Activated CD8-positive, alpha-beta T cell treated with anti-CD3 and anti-CD28 coated beads, Interleukin-2, amount 10 ng/mL, durations not matched to agents 7 days and 5 days (primary cell): ENCODE measurements at places on chromosomes 13 and 19.

GRCh38 chr13:75550159-75550567 is 572 bp downstream of the UCHL3 start:
- peak; percentile 28 for DNase-seq

DNA sequence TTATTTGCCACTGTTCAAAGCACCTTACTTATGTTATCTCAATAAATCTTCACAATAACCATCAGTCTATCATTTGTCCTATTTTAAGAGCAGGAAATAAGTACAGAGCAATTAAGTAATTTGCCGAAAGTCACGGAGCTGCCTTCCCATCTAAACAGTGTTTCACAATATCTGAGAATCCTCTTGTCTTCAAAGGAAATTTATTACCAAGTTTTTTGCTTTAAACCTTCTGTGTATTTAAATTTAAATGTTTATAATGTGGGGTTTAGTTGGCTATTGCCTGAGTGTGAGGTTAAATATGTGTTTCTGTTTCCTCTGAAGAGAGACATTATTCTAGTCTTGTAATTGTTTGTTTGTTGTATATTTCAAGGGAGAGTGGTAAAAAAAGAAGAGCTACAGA is 633.1 kb downstream of the EFNB2 start:
- DNase-seq = no peak

DNA sequence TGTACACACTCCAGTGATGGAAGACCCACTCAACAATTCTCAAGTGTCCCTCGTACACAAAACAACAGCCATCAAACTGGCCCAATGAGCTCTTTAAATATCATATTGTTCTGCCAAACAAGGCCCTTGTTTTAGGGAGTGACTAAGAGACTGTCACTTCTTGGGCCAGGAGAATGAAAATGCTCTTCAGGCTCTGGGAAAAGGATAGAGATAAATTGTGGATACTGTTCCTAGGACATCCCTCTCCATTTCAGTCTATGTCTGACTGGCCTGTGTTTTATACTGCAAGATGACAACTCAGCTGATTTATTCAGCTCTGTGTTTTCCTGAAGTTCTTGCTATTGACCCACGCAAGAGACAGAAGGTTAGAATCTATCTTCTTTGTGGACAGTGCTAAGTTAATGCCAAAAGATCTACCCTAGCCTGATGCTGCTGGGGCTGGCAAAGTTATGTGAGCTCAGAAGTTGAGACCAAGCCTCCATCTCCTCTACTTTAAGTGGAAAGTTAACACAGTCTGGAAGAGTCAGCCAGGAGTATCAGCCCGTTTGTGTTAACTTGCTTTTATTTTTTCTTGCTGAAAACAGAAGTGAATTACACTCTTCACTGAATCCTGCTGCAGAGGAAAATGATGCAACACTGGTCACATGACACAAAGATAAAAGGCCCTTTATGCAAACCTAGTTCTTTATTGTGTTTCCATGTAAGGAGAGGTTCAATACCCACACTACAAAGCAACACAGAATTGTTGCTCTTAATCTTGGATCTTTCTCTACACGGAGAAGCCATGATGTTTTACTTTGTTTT is 14.6 kb downstream of the FRY start:
- no peak for DNase-seq

- DNase-seq = peak; percentile 58
Measured at GRCh38 chr19:35557539-35558399, 5.7 kb downstream of the ATP4A start.

- DNase-seq = no peak
Measured at GRCh38 chr13:114025714-114026431, 52.0 kb upstream of the C13orf46 start.

- DNase-seq = no peak
Measured at GRCh38 chr19:14035706-14036105, 4.1 kb downstream of the IL27RA start.

- no peak for DNase-seq
Measured at GRCh38 chr13:72127031-72127430, 260.0 kb upstream of the DACH1 start.

DNA sequence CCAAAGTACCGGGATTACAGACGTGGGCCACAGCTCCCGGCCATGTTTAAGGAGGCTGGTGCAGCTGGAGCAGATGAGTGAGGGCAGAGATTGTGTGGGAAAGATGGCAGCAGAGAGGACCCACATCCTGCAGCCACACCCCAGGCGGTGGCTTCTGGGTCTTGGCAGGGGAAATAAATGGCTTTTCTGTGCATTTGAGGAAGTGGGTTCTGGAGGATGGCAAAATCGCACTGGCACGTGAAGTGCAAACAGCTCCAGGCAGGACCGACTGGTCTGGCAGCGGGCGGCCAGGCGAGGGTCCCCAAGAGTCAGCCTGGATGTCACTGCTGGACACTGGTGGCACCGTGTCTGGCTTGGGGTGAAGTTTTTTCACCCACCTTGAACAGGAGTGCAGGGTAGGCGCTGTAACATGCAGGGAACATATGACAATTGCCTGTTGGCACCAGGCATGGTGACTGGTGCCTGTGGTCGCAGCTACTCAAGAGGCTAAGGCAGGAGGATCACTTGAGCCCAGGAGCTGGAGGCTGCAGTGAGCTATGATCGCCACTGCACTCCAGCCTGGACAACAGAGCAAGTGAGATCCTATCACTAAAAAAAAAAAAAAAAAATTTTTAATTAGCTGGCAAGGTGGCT is 8.4 kb downstream of the B3GNT3 start:
- DNase-seq = peak; percentile 69

- DNase-seq = peak; percentile 30
Measured at GRCh38 chr13:23743278-23744076, 145.7 kb downstream of the MIPEP start.

GRCh38 chr13:100837631-100838030 is 163.0 kb upstream of the TMTC4 start:
- no peak for DNase-seq

GRCh38 chr19:12872941-12873890 is 8.0 kb downstream of the DNASE2 start:
- DNase-seq = peak; percentile 76

GRCh38 chr13:62292714-62293480 is 877.2 kb upstream of the PCDH20 start:
- no peak for DNase-seq

DNA sequence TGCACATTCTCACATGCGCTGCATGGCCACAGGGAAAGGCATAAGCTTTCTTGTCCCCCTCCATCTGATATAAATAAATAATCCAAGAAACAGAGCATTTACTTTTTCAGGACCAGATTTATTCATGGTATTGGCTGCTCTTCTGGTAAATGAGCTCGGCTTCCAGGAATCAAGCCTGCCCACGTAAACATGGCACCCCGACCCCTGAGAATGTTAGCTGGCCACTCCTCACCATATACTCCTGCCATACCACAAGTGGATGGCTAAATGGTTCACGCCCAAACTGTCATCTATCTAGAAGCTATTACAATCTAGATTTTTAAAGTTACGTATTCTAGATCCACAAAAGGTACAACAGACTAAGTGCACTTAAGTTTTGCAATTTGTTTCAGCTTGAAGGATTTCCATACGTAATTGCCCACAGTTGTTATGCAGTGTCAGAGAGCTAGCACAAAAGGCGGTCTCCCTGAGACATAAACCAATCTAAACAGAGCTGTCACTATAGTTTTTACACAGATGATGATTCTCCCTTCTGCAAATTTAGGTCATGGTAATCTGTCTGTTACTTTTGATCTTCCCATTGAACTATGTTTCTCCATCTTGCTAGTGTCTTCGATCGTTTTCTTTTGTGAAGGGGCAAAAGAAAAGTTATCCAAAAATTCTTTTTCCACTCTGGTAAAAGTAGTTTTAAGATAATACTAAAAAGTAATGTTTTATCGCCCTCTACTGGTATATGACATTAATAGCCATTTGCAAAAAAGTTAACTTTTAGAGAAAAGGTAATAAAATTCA is 16.2 kb upstream of the FOXO1 start:
- DNase-seq = no peak

GRCh38 chr13:46181840-46182490 is at the start of gene LCP1:
Gene LCP1, minus strand, starts transcription at chr13:46182177. Its CDS starts 22,515 bp downstream, at chr13:46159662.
- peak; percentile 94 for DNase-seq

GRCh38 chr19:19106056-19106551 is 32.2 kb downstream of the TMEM161A start:
- no peak for DNase-seq

DNA sequence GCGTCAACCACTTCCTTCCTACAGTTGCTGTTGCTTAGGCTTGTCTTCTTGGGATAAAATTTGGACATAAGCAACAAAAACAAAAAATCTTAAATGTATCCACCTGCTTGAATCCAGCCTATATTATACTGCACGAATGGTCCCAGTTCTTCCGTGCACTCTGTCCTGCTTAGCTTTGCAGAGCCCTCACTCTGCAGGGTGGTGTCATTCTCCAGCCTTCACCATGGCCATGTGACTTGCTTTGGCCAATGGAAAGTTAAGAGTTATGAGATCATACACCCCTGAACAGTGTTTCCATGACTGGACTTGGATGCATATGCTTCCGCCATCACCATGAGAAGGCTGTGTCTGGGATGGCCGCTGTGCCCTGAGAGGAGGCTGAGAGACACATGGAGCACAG is 27.4 kb upstream of the SACS start:
- no peak for DNase-seq

DNA sequence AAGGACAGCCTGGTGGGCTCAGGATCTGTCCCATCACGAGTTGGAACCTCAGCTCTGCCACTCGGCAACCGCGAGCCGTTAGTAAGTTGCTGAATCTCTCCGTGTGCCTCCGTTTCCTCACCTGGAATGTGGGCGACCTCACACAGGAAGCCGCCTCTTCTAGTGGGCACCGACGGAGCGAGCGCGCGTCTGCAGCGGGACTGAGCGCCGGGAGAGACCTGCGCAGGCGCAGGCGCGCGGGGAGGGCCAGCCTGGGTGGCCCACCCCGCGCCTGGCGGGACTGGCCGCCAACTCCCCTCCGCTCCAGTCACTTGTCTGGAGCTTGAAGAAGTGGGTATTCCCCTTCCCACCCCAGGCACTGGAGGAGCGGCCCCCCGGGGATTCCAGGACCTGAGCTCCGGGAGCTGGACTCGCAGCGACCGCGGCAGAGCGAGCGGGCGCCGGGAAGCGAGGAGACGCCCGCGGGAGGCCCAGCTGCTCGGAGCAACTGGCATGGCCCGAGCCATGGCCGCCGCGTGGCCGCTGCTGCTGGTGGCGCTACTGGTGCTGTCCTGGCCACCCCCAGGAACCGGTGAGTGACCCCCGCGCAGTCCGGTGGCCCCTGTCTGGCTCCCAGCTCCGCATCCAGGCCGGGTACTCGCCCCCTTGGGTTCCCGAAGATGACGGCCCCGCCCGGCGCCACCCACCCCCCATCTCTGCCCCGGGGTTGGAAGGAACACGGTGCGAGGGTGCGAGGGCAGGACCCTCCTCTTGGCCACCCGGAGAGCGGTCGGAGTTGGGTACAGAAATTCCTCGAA is at the start of gene PVR:
Gene PVR, plus strand, starts transcription at position 306 of the 797 bp plus-strand sequence. Its CDS starts 187 bp downstream, at position 493.
- DNase-seq = peak; percentile 50

GRCh38 chr19:21482863-21483276 is 22.5 kb upstream of the ZNF429 start:
- DNase-seq = peak; percentile 68

DNA sequence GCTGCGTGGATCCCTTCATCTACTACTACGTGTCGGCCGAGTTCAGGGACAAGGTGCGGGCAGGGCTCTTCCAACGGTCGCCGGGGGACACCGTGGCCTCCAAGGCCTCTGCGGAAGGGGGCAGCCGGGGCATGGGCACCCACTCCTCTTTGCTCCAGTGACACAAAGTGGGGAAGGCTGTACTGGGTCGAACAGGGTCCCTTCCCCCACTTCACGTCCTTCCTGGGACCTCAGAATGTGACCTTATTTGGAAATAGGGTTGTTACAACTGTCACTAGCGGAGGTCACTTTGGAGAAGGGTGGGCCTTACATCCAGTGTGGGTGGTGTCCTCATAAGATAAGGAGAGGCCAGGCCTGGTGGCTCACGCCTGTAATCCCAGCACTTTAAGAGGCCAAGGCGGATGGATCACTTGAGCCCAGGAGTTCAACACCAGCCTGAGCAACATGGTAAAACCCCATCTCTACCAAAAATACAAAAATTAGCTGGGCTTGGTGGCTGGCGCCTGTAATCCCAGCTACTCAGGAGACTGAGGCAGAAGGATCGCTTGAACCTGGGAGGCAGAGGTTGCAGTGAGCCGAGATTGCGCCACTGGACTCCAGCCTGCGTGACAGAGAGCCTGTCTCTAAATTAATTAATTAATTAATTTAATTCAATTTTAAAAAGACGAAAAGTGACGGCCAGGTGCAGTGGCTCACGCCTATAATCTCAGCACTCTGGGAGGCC is 1.8 kb downstream of the F2RL3 start:
- DNase-seq = no peak

DNA sequence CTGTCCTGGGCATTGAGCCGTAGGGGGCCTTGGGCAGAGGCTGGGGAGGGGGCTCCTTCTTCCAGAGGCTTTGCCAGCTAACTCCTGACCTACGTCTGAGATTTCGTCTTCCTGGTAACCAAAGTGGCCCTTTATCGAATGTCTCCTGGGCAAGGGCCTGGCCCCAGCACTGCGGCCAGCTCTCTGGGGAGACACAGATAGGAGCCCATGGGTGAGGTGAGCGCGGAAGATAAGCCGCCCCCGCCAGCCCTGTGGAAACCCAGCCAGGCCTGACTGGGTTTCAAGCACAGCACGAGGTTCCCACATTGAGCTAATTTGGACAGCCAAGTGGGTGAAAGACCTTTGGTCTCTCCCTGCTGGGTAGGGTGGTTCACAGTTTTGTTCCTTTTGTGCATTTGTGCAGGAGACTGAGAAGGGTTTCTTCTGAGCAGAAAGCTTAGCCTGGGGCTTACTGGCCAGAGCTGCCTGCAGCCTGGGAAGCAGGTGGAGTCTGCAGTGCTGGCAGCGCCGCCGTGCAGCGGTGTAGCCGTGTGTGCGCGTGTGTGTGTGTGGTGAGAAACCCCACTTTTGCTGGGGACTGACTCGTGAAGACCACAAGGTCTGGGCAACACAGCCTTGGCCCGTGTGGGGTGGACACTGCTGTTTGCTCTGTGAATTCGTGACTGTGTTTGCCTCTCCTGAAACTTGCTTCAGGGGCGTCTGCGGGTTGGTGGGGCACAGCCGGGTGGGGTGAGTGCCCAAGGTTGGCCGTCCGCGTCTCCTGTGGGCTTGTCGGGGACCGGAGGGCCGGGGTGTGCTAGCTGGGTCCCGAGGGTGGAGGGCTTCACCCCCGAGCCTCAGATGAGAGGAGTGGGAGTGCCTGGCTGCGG is 2.5 kb downstream of the BSG start:
- no peak for DNase-seq

DNA sequence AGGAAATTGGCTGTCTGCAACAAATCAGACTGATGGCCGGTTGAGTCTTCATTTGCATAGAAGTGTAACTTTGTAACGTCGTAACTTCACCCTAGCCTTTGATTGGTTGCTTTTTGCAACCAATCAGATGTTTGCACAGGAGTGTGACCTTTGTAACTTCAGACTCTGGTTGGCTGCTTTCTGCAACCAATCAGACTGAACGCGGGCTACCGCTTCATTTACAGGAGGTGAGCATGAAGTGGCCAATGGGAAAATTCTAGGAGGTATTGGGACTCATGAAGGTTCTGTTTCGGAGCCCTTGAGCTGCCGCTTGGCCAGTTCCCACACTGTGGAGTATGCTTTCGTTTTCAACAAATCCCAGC is 441 bp upstream of the ZNF559 start:
- DNase-seq = peak; percentile 72

DNA sequence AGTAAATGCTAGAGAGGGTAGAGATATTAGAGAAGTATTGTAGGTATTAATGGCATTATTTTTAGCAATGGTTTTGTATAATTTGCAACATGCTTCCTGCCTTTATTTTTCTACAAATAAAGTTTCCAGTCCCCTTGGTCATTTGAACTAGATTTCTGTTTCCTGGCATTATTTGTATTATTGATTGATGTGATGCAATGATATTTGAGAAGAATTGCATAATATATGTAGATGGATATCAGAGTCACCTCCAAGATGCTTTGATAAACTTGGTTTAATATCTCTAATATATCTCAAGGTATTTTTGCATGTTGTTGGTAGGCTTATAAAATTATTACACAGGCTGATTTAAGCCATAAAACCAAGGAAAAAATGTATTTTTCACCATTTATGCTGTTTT is 1054.5 kb downstream of the SLITRK1 start:
- DNase-seq = no peak
